ENCODE measurements at places on chromosomes 7 and 10.

- DNase-seq = no peak
These were observed 54.9 kb upstream of the ABCB5 start for GRCh38 chr7:20560325-20561180.

DNA sequence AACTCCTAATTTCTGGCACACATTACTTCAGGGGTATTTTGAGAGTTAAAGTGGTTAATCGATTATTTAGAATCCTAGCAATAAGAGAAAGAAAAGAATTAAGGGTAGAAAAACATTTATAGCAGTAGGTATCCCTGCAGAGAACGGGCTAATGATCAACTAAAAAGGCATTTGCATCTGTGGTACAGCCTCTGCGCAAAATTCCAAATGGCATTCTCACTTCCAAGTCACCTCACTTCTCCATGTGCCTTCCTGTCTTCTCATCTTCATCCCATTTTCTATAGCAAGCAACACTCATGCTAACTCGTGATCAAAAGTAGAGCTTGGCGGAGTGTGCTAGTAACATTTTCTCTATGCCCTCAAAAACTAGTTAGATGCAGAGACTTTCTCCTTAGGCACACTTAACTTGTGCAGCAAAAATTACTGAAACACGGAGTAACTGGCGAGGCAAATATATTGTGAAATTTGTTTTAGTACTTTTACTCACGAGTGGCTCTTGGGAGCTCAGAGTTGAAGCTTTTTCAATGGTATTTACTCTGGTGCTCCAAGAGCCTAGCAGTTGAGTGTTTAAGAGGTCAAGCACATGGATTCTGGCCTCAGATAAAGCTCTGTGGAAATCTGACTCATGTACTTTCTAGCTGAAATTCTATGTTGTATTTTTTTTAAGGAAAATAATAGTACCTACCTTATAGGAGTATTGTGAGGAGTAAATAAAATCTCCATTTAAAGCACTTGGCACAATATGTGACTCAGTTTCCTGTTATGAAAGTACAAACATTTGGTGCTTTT is 65.1 kb downstream of the MET start:
- no peak for DNase-seq

DNA sequence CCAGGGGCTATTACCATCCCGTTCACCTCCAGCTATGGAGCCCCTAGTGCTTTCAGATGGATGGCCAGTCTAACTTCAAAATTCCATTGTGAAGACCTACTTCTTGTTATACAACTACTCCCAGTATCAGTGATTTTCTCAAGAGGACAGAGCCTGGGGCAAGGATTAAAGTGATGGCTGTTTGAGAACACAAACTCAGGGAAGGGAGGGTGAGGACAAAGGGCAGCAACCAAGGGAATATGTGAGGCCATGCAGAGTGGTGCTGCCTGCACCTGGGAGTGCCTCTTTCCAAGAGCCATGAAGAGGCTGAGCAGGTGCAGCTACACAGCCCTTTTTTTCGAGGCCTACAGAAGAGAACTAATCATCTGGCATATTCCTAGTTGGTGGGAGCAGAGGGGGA is 303.5 kb upstream of the BMPER start:
- DNase-seq = no peak

- DNase-seq = no peak
These were observed 518.8 kb downstream of the PTPRN2 start for GRCh38 chr7:158068853-158069252.

GRCh38 chr10:5557799-5558771 is 33.3 kb downstream of the CALML3 start:
- DNase-seq = no peak

DNA sequence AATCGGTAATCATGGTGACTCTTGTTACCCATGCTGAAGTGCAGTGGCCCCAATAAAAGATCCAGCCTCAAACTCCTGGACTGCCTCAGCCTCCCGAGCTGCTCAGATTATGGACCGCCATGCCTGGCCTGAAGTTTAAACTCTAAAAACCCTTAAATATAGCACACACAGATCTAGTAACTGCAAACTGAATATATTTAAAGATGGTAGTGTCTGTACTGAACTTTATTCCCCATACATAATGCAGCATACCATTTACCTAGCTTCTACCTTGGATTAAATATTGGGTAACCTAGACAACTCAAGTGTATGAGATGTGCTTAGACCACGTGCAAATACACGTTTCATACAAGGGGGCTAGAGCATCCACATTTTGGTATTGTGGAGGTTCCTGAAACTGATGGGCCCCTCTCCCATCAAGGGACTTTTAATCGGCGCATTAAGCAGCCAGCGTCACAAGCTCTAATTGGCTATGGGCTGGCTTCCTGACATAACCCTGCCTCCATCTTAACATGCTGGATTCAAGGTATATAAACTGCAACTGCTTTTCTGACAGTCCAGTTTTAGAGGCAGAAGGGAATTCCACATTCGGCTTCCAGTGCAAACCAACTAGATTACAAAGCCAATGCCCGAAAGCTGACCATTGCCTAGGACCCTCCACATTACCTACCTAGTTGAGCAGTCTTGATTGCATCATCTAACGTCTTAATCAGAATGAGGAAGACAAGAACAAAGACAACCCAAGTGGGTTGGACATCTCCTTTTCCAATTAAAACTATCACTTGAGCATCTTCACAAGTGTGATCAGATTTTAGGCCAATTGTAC is 13.0 kb downstream of the HNRNPA2B1 start:
- no peak for DNase-seq

DNA sequence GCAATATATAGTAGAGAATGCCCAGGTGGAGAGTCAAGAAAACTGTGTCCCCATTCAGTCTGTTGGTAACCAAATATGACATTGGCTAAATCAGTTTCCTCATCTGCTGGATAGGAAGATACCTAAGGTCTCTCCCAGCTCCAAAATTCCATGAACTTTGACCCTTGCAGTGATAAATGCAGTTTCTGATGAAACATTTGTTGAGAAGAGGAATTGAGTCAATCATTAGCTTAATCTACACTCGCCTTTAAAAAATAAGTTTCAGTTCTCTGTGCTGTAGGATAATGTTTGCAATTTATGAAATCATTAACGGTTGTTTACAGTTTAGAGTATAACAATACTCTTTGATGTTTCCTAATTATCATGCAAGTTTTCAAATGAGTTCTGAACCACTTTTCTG is 38.0 kb upstream of the SLC25A13 start:
- DNase-seq = no peak

- no peak for DNase-seq
These were observed 643.6 kb downstream of the SORCS3 start for GRCh38 chr10:105284476-105285215.

- DNase-seq = no peak
These were observed 208.4 kb downstream of the KIF20B start for GRCh38 chr10:89909752-89910151.

DNA sequence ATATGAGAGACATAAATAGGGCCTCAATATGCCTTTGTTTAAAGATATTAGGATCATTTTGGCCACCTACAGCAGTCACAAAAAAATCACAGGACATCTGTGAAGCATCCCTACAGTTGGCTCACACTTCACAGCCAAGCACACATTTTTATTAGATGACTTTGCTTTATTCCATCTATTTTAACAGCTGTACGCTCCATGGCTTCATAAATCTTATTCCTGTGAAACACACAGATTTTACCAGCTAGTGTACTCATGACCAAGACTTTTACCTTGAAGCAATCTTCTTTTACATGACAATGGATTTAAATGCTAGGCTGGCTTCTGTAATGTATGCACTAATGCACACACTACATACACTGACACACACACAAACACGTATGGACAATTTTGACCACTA is 254.8 kb upstream of the PITRM1 start:
- DNase-seq = no peak

GRCh38 chr7:1087465-1087814 is 473 bp upstream of the GPER1 start:
- DNase-seq = no peak

DNA sequence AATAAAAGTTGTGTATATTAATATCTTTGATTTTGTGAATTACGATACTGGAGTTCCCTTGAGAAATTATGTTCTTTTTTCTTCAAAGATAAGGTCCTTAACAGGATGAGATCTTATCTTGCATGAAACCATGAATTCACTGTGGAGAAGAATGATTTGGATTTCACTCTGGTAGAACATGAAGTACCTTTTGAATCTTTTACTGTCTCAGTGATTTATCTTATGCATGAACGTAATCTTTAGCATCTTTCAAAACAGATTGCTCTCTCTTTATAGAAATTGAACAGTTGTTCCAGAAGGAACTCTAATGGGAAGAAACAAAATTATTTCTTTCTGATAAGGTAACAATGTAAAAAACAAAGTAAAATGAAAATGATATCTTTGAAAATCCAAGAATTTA is 11.0 kb upstream of the ZNF438 start:
- no peak for DNase-seq

DNA sequence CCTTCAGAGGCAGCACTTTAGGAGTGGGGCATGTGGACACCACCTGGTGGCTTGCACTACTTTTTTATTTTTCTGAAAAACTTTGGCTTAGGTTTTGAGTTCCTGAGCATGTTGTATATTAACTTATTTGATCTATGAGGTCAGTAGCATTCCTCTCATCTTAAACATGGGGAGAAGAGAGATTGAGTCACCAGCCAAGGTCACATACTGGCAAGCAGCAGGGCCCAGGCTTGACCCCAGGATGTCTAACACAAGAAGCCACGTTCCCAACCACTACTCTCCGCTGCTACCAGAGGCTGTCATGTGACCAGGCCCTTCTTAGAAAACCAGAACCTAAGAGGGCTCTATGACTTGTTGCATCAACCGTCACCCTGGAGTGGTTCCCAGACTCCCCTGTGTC is 210.3 kb upstream of the GPR26 start:
- no peak for DNase-seq

- no peak for DNase-seq
These were observed 147.2 kb upstream of the PFKP start for GRCh38 chr10:2920168-2920567.

All from stimulated activated CD8-positive, alpha-beta memory T cell treated with anti-CD3 and anti-CD28 coated beads, Interleukin-7, amount 100 ng/mL, for 1 hour (primary cell).